ENCODE measurements at places on chromosomes 12 and 14.

DNA sequence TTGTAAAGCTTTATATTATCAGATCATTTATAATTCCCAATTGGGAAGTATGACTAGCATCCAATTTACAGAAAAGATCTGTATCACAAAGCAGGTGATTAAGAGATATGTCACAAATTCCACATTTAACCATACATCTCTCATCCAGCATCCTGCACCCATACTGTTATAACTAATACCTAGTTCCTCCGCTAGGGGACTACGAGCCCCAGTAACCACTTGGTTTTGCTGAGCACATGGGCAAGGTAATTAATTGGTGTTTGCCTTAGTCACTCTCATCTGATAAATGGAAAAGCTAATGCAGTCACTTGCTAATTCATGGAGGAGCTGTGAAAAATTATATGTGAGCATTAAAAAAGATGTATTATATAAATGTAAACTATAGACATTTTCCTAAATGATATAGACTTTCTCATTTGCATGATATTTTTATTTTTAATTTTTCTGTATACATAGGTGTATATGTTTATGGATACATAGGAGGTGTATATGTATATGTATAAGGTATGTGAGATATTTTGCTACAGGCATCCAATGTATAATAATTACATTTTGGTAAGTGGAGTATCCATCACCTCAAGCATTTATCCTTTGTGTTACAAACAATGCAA lies 1031.8 kb downstream of the GALC start:
- DNase-seq = no peak

- no peak for DNase-seq
Observed at GRCh38 chr14:28766469-28766955, at the start of gene FOXG1. TSS of gene FOXG1 (plus strand) at chr14:28766787. CDS start at chr14:28767280, 493 bp downstream.

GRCh38 chr14:35416108-35416750 lies 11.7 kb upstream of the NFKBIA start:
- no peak for DNase-seq

DNA sequence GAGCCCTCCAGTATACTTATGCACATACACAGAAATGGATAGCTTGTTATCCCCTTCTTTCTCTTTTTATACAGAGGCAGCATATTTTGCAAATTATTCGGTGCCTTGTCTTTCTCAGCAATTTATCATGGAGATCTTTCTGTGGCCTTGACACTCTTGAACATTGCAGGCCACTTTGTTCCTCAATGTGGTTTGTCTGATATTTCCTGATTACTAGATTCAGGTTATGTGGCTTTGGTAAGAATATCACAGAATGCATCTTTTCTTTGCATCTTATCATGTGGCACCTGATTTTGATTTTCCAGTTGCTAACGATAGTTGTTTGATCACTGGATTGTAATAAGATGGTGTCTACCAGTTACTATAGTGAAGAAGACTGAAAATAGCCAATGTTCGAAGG lies 7.1 kb upstream of the SNRPF start:
- DNase-seq = no peak

DNA sequence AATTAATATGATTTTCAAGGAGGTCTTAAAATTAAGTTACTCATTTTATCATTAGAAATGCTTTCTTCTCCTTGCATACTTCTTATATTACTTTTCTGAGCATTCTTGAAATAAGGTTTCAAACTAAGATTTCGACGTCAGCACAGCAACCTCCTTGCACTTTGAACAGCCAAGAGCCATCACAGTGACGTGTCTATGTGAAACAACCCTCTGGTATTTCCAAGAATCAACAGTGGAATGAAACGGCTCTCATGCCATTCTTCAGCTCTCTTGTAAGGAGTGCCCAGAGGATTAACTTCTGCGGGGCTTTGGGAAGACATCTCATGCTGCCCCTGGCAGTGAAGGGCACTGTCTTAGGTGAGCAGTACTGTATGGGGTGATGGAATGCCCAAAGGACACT lies 109.2 kb downstream of the EFCAB11 start:
- DNase-seq = no peak

DNA sequence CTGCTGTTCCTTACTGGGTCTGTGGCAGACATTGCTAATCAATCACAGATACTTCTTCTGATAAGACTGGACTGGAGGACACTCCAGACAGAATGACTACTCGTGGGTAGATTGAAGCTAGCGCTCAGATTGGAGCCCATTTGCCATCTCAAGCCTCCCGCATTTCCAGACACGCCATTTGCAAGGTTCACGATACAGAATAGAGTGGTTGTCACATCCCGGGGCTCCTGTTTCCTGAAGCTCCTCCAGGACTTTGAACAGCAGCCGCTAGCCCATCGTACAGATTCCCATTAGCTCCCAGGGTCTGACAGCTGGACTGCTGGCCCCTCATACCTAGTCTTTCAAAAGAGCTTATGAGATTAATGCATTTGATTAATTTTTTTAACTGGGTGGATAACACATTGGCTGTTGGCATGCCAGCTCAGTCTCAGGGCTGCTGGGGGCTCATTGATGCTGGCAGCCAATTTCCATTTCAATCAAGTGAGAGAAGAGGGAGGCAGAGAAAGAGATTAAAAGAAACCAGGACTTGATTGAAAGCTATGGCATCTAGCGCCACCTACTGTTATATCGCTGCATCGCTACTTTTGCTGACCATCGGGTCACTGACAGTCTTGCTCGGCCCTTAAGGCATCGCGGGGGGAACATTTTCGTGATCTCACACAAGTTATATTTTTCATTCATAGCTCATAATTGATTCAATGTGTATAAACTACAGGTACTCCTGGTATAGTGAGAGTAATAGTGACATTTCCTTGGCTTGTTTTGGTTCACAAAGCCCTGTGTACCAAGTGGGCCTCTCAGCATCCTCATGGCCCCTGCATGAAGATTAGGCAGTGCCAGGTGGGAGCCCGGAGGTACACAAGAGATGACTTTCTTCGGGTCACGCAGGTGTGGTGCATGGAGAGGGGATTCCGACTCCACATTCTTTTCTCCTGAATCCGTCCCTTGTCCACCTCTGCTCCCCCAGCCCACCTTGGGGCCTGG lies 78.6 kb downstream of the CCDC60 start:
- no peak for DNase-seq

DNA sequence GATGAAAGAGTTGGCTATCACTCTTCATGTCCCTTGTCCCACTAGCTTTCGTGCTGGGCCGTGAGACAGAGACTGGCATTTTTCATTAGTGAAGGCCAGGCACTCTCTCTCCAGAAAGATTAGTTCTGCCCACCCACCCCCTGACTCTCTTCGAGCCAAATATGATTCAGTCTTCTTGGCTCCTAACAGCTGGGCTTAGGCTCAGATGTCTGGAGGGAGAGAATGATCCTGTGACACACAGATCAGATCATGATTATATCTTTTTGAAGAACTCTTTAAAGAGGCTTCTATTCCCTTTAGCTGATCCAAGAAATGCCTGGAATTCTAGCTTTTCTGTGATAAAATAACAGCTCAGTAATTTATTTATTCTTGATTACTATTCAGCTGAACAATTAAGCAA lies 5.2 kb upstream of the GNG2 start:
- no peak for DNase-seq

DNA sequence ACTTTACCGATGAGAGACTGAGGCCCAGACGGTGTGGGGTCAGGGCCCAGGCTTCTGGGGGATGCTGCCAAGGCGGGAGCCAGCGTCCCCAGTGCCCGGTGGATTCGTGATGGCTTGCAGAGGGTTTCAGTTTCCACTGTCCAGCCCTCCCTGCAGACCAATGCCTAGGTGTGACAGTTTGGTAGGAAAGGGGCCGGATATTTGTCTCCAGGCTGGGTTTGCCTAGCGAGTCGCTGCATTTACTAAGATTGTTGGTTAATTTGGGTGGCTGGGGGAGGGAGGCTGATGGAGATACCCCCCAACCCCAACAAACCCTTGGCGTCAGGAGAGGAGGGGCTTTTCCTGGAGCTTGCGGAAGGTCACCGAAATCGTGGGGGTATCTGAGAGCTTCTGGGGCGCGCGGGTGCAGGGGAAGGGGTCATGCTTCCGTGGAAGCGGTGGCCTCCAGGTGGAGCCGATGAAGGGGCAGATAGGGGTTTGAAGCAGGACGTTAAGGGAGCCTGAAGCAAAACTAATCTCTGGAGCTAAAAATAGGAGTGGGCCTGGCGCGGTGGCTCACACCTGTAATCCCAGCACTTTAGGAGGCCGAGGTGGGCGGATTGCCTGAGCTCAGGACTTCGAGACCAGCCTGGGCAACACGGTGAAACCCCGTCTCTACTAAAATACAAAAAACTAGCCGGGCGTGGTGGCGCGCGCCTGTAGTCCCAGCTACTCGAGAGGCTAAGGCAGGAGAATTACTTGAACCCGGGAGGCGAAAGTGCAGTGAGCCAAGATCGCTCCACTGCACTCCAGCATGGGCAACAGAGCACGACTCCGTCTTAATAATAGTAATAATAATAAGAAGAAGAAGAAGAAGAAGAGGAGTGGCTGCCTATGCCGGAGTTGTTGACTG lies 1.1 kb upstream of the CDC42BPB start:
- no peak for DNase-seq

Data from stimulated activated CD8-positive, alpha-beta memory T cell treated with anti-CD3 and anti-CD28 coated beads, Interleukin-4, amount 100 ng/mL, for 1 hour (primary cell).